ENCODE measurements at places on chromosomes 3 and 15. TPM values are rescaled to one million over a fixed set of nuclear protein-coding genes. Genes with fewer than 3 reads are reported as not detected.

- H3K4me3 ChIP-seq, result no peak overlapping the region
- DNase-seq, result no peak
- peaks cover 40% of the 10 kb centered on the region for H3K27me3 ChIP-seq
- no peak overlapping the region for H3K27ac ChIP-seq
- H3K36me3 ChIP-seq, result no peaks in the 10 kb centered on the region
Measured at GRCh38 chr3:54270816-54271526, 148.6 kb downstream of the CACNA2D3 start.

Gene GP5
- 0.11 TPM for total RNA-seq

DNA sequence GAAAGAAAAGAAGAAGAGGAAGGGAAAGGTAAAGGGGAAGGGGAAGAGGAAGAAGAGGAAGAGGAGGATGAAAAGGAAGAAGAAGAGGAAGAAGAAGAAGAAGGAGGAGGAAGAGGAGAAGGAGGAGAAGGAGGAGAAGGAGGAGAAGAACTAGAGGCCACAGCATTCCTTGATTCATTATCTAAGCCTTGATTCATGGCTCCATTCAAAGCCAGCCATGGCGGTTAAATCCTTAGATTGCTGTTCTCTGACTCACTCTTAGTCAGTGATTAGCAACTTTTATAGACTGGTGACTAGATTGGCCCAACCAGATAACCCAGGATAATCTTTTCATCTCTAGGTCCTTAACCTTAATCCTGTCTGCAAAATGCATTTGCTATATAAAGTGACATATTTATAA is 47.6 kb downstream of the OSTN start:
- no peaks in the 10 kb centered on the region for H3K27me3 ChIP-seq
- H3K36me3 ChIP-seq, result no peaks in the 10 kb centered on the region
- no peak overlapping the region for H3K27ac ChIP-seq
- H3K4me3 ChIP-seq, result no peak overlapping the region

DNA sequence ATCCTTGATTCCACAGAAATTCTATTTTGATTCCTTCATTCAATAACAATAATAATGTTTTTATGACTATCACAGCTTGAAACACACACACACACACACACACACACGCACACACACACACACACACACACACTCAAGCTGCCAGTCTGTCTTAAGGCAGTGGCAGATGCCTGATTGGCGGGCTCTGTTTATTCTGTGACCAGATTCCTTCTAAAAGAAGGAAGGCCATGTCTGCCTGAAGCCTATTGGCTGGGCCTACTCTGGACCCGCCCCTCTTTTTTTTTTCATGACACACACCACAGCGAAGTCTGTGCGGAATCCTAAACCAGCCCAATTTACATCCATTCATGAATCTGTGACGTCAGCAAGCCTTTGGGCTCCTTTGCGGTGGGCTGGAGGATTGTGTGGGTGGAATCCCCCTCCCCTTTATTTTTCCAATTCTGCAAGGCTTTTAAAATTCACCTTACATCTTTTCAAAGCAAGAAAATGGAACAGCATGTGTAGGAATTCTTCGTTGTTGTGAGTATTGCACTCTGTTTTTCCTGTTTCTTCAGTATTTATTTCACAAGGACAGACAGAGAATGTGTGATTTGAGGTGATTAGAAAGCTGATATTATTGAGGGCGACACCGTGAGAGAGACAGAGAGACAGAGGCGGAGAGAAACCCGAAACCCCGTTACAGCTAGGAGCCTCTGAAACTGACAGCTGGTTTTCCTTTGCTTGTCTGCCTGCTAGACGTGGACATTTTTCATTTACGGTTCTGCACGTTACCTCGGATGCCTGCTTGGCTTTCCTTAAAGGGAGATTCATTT is at the start of gene MAP3K13:
Gene MAP3K13 (plus strand): TSS at position 287 of the 812 bp plus-strand sequence. CDS start 65,446 bp downstream, outside the sequence.
- H3K27me3 ChIP-seq, result peaks cover 14% of the 10 kb centered on the region
- peak within 1 kb of the TSS; percentile 80 for H3K4me3 ChIP-seq
- H3K27ac ChIP-seq, result peak within 1 kb of the TSS; percentile 96
- H3K36me3 ChIP-seq, result no peaks in the 10 kb centered on the region
- peak; percentile 34 for DNase-seq

- H3K27me3 ChIP-seq, result no peaks in the 10 kb centered on the region
- H3K36me3 ChIP-seq, result peaks cover 8% of the 10 kb centered on the region
- no peak overlapping the region for H3K4me3 ChIP-seq
- H3K27ac ChIP-seq, result peak overlapping the region; percentile 45
- DNase-seq, result no peak
Measured at GRCh38 chr15:89785064-89785773, 9.1 kb downstream of the MESP2 start.

Gene SLCO3A1
- 1.9 TPM for total RNA-seq

DNA sequence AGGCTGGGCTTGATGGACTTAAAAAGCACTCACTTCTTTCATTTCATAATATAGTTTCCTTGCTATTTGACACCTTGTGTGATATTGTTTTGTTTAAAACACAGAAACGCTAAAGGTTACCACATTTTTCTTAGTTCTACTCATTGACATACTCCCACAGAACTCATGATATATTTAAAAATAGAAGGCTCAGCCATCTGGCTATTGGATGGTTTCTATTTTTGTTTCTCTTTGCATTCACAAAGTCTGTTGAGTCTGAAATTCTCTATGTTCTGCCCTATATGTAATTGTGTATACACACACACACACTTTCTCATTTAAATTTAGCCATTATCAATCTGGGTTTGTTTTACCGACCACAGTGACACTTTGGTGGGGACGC is 128.2 kb downstream of the SOX2 start:
- H3K27me3 ChIP-seq, result no peaks in the 10 kb centered on the region
- H3K4me1 ChIP-seq, result no peaks in the 10 kb centered on the region
- no peaks in the 10 kb centered on the region for H3K36me3 ChIP-seq
- no peak overlapping the region for H3K27ac ChIP-seq
- H3K4me3 ChIP-seq, result no peak overlapping the region
- no peak for DNase-seq
